ENCODE measurements at places on chromosomes 6 and 20.

GRCh38 chr20:60477958-60478357 lies 519.7 kb downstream of the CDH26 start:
- no peak for DNase-seq

GRCh38 chr6:2109796-2110195 lies 135.6 kb downstream of the GMDS start:
- DNase-seq: no peak

- peak; percentile 48 for DNase-seq
Observed at GRCh38 chr6:4253604-4254231, 118.3 kb upstream of the ECI2 start.

GRCh38 chr6:142942805-142943227 lies 2.2 kb downstream of the HIVEP2 start:
- DNase-seq: no peak

DNA sequence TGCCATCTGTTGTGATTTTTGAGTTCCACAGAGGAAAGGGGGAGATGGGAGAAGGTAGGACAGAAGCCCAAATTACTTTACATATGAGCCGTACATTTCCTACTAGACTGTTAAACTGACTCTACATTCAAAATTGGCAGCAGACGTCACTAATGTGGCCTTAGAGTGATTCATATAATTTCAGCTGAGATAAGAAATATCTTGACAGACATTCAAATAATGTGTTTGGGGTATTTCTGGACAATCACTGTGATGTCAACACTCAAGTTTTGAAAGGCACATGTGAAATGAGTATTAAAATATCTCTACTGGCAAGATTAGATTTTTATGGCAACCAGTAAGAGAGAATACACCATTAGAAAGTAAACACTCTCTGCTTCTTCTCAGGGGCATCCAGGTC lies 104.0 kb downstream of the MTFR2 start:
- no peak for DNase-seq

DNA sequence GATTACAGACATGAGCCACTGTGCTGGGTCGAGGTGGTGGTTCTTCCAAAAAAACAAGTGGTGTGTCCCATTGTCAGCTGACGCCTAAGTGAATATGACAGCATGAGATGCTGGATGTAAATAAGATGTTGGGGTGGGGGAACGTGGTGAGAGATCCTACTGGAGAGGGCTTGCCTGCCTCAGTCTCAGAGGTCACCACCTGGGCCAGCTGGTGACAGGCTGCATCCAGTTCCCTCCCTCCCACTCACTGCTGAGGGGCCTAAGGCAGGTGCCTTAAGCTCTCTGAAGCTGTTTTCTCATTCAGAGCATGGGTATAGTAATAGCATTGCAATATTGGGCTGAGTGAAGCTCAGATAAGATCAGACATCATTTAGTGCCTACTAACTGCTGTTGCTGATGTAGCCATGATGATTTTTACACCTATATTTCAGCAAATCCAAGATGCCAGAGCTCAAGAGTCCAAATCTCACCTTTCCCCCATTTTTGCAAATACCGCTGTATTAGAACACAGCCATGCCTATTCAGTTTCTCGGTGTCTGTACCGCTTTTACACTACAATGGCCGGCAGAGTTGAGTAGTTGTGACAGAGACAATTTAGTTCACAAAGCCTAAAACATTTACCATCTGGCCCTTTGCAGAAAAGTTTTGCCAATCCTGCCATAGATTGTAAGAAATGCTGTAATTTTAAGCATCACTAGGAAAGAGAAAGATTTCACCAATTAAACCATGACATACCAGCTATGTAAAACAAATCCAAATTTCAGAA lies 171.3 kb downstream of the ANKRD60 start:
- DNase-seq: no peak
